HL-60 (cell line): ENCODE measurements at places on chromosomes 6 and 20.

DNA sequence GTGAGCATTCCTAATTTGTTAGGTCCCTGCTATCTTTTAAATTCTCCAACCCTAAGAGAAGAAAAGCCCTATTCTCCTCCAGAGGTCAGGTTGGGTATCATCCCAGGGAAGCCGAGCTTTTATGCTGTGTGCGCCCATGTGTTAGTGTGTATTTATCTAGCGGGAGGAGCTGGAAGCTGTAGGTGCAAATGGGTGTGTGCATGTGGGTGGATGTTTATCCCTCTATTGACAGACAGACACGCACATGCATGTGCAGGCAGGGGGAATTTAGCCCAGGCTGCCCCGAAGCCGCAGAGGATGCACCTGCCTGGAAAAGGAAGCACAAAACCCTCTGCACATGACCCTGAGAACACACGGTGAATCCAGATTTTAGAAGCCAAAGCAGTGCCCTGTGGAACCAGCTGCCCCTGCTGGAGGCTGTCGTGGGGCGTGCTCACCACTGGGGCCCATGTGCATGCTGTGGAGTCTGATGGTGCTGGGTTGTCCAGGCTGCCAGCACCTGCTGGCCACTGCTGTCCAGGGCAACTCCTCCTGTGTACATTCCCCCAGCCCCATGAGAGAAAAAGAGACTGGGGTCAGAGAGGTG, 397.5 kb downstream of the TAF4 start:
- DNase-seq, result no peak

GRCh38 chr6:161319231-161319630, 45.4 kb upstream of the AGPAT4 start:
- no peak for DNase-seq

DNA sequence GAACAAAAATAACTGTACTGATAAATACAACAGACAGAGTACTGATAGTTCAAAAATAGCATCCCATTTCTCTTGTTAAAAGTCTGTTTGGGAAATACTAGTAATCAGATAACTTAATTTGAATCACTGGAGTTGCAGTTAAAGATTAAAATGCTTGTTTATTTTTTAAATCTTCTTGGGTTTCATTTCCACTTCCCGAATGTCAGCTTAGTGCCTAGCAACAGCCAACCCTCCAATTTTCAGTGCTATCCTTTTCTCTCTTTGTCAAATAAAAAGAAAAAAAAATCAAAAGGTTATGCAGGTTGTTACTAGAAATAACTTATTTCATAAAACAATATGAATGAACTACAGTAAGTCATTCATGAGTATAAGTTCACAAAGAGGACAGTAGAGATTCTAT, 257.7 kb upstream of the STXBP5 start:
- no peak for DNase-seq

DNA sequence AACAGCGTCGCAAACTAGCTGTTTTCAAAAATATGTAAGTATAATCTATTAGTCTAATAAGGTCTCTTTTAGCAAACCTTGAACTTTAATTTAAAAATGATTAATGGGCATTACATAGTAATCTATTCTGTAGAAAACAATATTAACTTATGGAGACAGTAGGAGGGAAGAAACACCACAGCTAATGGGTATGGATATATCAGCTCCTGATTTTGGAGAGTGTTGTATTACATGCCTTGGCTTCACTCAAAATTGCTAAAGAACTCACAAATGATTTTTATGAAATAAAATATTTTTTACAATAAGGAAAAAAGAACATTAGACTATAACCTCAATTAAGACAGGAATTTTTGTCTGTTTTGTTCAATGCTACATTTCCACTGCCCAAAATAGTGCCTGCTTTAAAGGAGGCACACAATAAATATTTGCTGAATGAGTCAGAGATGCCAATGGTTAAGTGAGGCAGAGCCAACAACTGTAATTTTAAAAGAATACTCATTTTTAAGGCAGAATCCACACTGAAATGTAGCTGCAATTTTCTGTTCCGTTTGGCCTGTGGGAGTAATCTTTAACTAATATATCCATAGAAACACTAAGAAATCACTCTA, 15.7 kb downstream of the ATG5 start:
- DNase-seq, result no peak

GRCh38 chr6:113067612-113068275, 720.6 kb downstream of the RFPL4B start:
- no peak for DNase-seq

GRCh38 chr6:111444794-111445193, 38.2 kb downstream of the REV3L start:
- DNase-seq, result no peak

DNA sequence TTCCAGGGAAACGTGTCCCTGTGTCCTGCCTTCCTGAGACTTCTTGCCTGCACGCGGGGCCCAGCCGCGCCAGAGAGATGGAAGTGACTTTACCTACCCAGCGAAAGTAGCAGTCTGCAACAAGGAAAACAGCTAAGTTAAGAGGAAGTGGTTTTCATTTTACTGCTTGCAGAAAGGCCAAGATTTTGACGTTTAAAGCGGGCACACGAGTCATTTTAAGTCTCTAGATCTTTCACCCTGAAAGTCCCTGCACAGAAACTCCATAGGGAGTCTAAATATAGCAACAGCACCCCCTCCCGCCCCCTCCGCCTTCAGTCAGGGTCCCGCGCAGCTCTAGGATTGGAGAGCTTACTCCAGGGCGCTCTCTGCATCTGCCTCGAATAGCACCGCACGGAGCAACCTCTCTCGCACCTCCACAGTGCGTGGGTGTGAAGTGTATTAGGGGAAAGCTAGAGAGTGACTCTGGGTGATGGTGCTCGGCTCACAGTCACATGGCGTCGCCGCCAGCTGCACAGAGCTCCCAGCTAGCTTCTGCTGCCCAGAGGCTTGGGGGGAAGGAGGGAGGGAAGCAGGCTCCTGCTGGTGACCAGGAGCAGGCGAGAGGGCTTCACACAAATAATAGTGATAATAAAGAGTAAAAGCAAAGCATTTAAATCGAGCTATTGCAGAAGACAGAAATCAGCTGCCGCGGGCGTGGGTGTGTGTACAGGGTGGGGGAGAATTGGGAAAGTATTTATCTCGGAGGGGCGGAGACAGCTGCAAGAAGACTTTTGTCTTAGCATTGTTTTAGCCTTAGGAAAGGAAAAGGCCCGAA, 1.8 kb upstream of the KCNQ5 start:
- no peak for DNase-seq
